ENCODE measurements at places on chromosomes 7 and 10.
A peak's percentile ranks its signal among the peaks of the same experiment; 100 is the strongest.

DNA sequence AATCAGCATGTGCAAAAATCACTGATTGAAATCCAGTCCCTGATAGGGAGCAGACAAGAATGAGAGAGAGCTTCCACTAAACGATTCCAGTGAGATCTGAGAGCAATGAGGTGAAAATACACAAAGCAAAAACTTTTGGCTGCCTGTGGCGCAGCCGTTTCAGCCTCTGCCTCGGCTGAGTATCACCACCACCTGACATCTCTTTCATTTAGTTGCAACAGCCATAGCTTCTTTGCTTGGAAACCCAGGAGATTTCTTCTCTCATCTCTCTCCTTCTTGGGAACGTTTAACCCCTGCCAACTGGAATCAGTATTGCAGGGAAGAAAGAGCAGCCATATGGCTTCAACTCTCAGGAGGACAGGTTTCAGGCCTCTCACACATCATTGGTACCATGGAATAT, 237.3 kb upstream of the AGK start:
- no peak for DNase-seq

DNA sequence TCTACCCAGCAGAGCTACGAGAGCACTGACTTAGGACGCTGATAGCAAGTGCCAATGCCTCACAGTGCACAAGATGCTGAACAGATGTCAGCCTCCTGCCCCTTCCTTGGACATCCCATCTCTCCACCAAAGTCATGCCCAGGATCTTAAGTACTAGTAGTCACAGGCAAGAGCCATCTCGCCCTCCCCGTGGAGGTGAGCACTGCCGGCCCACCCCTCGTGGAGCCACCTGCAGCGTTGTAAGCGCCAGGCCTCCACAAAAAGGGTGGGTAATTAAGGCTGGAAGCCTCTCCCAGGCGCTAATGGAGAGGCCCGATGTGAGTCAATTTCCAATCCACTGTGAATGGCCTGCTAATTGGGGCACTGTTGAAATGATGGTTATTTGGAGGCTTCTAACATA, 156.2 kb downstream of the GRID1 start:
- no peak for DNase-seq

- no peak for DNase-seq
Observed at GRCh38 chr10:95571390-95571789, 10.2 kb upstream of the SORBS1 start.

DNA sequence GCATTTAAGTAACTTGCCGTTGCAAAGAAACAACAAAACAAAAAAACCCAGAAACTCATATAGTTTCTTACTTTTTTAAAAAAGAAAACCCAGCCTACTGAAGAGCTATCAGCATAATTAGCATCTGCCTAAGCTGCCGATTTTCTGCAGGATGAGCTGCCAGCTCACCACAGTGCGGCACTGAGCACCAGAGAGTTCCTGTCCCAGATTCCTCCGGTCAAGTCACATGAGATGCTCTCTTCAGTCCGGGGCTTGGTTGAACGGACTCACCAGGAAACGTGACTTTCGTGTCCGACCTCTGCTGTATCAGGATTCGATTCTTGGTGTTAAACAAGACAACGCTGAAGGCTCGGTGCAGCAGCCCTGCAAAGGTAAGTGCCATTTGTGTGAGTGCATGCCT, 3.2 kb downstream of the IDI2 start:
- no peak for DNase-seq

GRCh38 chr7:51647931-51648351, 331.3 kb upstream of the COBL start:
- no peak for DNase-seq

DNA sequence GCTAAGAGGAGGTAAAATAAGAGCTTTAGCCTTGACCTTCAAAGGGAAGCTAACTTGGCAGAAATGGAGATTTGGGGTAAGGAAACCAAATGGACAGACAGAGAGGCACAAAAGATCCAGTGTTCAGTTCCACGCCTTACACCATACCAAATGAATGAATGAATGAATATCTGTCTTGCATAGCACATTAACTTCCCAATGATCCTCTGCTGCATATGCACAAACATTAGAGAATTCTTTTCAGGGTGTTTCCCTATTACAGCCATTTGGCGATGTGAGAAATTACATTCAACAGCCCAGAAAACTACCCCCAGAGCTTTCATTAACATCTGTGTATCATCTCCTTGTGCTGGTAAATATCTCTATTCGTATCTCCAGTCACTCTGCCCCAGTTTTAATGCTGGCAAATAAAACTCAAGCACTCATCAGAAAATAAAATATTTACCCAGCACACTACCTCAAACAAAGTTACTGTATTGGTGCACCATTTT, 1056.2 kb downstream of the SORCS3 start:
- no peak for DNase-seq

GRCh38 chr7:94313926-94314325, 80.8 kb upstream of the COL1A2 start:
- DNase-seq, result no peak

DNA sequence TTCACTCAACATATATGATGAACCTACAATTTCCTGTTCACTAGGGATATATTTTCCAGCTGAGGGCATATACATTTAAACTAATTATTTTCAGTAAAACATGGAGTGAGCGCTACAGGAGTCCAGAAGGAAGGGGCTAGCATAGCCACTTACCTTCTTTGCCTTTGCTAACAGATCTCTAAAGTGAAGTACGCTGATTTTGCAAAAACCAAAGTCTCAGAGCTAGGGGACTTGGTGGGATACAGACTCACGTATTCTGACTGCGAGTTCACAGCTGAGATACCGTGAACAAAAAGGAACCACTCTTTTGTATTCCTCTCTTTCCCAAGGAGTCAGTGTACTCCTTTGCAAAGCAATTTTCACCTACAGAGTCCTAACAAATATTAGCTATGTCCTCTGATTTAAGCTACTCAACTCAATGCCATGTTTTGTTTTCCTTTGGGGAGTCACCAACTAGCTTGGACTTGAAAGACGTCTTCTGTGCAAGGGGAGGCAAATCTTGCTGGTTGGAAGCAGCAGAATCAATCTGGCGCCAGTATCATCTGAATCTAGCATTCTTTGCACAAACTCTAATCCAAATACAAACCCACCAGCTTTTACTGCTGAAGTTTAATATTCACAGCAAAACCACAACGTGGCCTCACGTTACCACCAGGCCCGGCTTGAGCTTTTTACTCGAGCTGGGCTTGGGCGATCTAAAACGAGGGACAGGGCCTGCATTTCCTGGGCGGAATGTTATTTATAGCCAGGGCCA, 657 bp downstream of the CDNF start:
- no peak for DNase-seq

GRCh38 chr7:37194943-37195342, 253.7 kb downstream of the ELMO1 start:
- no peak for DNase-seq

DNA sequence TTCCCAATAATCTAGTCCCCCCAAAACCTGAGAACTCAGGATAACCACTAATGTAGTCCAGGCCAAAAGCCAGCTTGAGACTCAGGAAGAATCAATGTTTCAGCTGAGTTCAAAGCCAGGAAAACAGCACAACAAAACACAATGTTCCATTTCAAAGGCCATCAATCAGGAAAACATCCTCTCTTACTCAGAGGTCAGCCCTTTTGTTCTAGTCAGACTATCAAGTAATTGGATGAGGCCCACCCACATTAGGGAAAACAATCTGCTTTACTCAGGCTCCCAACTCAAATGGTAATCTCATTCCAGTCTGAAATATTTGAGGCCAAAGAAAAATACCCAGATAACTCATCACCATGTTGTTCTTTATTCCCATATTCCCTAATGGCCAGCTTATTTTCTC, 152.2 kb downstream of the SDHAF3 start:
- DNase-seq, result no peak

DNA sequence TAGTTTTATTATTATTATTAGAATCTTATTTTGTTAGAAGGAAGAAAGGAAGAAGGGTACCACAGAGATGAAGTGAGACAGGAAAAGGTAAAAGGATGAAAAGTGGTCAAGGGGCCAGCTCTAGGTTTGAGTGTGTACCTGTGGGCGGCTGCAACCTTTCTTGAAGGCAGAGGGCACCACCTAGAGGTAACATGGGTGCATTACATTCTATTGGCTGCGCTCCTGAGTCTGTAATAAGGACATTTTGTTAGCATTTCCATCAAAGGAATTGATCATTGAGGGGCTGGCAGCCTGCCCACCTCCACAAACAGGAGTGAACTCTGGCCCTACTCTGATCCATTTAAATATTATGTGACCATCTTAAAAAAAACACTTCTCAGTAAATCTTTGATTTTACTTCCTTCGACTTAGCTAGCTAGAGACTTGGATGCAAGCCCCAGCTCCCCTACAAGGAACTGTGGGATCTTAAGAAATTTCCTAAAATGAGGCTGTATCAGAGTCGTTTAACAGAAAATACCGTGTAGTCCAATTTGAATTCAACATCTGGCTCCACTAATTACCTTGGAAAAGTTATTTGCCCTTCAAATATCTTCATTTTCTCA, 610.4 kb downstream of the IPMK start:
- peak; percentile 41 for DNase-seq

DNA sequence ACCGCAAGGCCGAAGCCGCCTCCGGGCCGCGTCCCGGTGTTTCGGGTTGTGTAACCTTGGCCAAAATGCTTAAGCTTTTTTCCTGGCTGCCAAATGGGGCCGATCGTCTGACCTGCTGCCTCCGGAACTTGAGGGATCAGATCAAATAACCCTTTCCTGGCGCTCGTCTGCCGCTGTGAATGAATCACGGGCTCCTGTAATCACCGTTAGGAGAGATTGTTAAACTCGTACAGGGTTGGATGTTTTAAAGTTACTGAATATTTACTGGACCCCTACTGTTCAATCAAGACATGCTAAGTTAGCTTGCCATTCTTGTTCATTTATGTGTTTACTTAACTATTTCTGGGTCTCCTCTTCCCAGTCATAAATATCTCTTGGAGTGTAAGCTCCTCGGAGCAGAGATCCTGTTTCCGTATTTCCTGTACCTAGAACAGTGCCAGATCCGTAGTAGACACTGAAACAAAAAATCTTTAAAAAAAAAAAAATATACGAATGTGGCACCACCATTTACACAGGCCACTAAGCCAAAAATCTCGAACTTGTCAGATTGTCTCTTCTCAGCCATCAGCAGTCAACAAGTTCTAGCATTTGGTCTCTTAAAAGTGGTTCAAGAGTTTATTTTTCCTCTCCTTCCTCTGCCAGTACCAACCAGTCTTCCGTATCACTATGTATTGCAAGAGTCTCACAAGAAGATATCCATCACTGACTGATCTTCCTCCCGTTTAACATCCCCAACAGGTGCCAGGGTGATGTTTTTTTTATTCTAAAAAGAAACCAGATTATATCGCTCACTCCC, 650 bp upstream of the TM9SF3 start:
- peak; percentile 60 for DNase-seq

- DNase-seq, result peak; percentile 44
Observed at GRCh38 chr10:930625-931325, 730 bp downstream of the LARP4B start.

DNA sequence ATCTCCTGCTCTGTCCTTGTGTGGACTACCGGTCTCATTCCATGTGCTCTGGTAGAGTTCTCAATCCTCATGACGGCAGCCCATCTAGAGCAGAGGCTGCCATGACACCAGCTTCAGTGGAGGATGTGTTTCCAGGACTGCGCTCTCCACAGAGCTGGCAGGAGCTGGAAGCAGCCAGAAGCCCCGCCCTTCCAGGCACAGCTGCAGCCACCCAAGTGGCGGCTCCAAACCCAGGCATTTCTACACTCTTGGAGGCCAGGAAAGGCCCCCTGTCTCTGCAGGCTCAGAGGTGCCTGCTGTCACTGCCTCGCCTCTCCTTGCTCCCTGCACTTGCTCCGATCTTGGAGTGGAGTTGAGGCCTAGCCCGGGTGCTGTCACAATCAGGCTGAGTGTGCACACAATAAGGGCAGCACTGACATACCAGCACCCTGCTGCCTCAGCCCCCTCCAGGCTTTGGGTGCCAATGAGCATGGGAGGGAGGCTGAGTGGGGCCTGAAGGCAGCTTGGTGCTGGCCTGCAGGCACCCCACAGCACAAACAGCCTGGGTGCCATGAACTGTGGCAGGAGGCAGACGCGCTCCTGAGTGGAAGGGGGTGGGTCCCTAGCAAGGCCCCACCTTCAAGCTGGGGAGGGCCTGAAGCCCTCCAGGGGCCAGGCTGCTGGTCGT, 122.1 kb downstream of the LRRN3 start:
- DNase-seq, result no peak

- no peak for DNase-seq
Observed at GRCh38 chr7:30027740-30028215, 434 bp upstream of the PLEKHA8 start.

DNA sequence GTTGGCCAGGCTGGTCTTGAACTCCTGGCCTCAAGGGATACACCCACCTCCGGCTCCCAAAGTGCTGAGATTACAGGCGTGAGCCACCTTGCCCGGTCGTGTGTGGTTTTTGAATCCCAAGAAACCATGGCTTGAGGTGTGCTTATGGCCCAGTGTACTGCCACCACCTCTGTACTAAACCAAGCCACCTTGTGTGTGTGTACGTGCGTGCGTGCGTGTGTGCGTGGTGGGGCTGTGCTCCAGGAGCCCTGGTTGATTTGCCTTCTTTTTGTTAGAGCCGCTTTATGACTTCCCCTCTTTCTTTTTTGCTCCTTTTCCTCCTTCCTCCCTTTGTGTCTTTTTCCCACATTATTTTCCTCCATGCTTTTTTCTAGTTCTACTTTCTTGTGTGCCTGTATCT, 121.4 kb downstream of the CAMK1D start:
- no peak for DNase-seq

DNA sequence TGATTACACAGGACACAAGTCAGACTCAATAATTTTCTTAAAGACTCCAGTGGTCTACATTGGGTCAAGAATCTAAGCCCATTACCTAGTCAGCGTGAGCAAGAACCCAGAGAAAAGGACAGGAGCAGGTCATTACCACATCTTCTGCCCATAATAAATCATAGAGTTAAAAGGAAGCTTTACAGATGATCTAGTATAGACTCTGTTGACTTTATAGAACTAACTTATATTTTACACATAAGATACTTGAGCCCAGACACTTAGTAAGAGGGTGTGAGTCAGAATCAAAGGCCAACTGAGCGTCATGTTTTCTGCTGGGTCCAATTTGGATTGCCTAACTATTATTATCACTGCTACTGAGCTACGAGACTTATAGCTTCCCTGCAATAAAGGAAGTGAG, 206.1 kb upstream of the NPSR1 start:
- no peak for DNase-seq

DNA sequence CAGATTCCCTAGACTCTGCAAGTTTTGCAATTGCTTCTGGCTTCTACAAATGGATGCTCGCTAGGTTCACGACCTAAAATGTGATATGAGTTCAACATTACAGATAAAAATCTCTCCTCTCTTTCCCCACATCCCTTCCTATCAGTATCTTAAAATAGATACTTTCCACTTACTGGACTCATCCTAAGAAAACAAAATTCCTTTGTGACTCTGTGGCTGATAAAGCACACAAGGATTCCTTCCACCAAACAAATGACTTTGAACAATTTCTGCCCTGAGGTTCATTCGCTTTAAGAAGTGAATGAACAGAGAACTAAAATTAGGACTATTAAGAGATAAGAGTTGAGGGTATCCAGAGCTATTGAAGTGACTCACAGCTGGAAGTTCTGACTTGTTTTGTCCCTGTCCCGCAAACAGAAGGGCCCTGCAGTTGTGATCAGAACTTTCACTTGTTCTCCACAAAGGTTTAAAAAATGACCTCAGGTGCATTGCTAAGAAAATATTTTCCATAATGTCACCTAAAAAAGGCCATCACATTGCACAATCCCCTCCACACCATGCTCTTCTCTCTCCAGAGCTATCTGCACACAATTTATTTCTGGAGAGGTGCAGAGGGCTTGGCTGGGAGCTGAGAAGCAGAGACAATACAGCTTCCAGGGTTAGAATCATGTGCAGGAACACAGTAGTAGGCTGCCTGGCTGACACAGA, 96.1 kb downstream of the PIP4K2A start:
- DNase-seq, result no peak

- no peak for DNase-seq
Observed at GRCh38 chr10:88280518-88280917, 302.6 kb downstream of the RNLS start.
